KG1 (cell line): ENCODE measurements at places on chromosomes 2 and 18.

GRCh38 chr2:218958276-218958675 is 1.2 kb upstream of the CDK5R2 start:
- DNase-seq = no peak

DNA sequence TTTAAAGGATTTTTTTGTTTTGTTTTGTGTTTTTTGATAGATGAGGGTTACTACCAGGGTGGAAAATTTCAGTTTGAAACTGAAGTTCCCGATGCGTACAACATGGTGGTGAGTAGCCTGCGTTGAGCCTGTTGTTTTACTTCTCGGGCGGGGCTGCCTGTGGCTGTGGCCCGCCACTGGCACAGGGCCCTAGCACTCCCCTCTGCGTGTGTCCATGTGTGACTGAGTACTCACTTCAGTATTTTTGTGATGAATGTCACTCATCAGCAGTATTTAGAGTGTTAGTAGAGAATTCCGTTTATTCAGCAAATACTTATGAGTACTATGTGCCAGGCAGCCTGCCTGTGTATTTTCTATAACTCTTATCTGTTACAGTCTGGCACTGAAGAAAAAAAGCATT is 44.3 kb upstream of the SCLY start:
- no peak for DNase-seq

DNA sequence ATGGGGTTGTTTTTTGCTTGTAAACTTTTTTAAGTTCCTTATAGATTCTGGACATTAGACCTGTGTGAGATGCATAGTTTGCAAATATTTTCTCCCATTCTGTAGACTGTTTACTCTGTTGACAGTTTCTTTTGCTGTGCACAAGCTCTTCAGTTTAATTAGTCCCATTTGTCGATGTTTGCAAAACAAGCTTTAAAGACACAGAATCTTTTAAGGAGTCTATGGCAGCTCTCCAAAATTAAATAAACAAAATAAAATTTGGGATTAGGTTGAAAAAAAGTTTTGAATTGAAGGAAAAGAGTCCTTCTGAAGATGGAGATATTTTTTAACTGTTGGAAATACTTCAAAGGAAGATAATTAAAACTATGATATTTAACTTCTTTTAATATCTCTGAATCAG is 88.8 kb downstream of the MAP3K20 start:
- DNase-seq = no peak

- no peak for DNase-seq
Observed at GRCh38 chr2:10171006-10171800, 48.7 kb downstream of the RRM2 start.
